ENCODE measurements at places on chromosomes 16 and 17.

- DNase-seq, result no peak
Observed at GRCh38 chr17:79803997-79804855, 7.3 kb upstream of the CBX8 start.

DNA sequence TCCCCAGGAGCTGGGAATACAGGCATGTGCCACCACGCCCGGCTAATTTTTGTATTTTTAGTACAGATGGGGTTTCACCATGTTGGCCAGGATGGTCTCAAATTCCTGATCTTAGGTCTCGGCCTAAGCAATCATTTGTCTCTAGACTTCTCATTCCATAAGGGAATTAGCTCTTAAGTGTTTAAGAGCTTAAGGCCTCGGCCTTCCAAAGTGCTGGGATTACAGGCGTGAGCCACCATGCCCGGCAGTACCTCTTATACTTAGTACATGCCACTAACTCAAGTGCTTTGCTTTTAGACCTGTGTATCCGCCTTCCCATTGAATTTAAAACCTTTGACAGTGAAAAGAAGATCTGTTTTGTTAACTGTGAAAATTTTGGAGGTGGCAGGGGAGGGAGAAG, 16.6 kb upstream of the IL21R start:
- no peak for DNase-seq

- no peak for DNase-seq
Observed at GRCh38 chr17:4548721-4549531, 6.3 kb downstream of the MYBBP1A start.

GRCh38 chr17:72700226-72700625, 392.3 kb downstream of the SLC39A11 start:
- no peak for DNase-seq

GRCh38 chr16:54928016-54928356, 2.7 kb upstream of the IRX5 start:
- DNase-seq, result no peak

GRCh38 chr17:81966343-81967243, 5.6 kb upstream of the NOTUM start:
- peak; percentile 44 for DNase-seq

- no peak for DNase-seq
Observed at GRCh38 chr17:55664287-55664686, 58.4 kb downstream of the TMEM100 start.

DNA sequence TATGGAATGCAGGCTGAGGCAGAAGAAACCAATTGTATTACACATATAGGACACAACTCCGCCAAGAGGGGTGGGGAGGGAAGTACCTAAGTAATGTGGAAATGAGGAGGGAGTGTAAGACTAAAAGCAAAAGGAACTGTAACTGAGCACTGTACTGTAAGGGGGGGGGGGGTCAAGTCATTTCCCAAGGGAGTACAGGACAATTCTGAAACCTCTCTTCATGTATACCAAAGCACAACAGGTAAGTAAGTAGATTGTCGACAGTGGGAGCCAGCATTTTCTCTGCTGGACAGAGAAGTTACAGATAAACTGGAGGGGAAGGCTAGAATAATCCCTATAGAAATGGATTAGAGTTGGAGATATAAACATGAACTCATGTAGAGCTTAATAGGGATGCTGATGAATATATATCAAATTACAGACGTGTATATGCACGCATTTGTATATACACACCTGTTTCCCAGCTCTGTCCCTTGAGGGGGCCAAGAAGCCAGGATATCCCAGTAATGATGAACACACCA, 6.4 kb downstream of the USP22 start:
- DNase-seq, result peak; percentile 50

GRCh38 chr16:66851166-66851964, 7.2 kb downstream of the CA7 start:
- no peak for DNase-seq

GRCh38 chr17:74840989-74841666, 18.6 kb downstream of the GRIN2C start:
- peak; percentile 40 for DNase-seq

GRCh38 chr17:40632216-40632615, 15.4 kb downstream of the SMARCE1 start:
- no peak for DNase-seq

DNA sequence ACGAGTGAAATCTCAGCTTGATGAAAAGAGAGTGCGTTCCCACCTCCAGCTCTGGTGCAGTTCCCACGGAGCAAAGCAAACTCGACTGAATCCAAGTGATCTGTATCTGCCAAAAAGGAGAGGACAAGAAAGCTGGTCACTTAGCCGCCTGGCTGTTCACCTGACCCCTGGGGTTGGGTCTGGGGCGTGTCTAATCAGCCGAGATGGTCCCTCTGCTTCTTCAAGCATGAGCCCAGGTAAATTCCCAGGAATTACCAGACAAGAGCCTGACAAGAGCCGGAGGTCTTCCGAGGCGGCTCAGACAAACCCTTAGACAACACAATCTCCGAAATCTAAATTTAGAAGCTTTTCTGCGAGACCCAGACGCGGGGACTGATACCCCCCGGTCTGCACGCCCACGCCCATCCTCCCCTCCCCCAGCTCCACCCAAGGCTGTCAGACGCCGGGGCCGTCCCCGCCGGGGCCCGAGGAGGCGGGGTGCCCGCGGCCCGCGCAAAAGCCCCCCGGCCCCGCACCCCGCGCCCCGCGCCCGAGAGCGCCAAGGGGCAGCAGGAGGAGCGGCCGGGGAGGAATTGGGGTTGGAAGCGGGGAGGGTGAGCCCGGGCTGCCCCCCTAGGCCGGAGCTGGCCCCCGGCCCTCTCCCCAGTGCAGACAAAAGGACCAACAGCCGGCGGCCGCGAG, 674 bp downstream of the ZNF821 start:
- DNase-seq, result no peak

DNA sequence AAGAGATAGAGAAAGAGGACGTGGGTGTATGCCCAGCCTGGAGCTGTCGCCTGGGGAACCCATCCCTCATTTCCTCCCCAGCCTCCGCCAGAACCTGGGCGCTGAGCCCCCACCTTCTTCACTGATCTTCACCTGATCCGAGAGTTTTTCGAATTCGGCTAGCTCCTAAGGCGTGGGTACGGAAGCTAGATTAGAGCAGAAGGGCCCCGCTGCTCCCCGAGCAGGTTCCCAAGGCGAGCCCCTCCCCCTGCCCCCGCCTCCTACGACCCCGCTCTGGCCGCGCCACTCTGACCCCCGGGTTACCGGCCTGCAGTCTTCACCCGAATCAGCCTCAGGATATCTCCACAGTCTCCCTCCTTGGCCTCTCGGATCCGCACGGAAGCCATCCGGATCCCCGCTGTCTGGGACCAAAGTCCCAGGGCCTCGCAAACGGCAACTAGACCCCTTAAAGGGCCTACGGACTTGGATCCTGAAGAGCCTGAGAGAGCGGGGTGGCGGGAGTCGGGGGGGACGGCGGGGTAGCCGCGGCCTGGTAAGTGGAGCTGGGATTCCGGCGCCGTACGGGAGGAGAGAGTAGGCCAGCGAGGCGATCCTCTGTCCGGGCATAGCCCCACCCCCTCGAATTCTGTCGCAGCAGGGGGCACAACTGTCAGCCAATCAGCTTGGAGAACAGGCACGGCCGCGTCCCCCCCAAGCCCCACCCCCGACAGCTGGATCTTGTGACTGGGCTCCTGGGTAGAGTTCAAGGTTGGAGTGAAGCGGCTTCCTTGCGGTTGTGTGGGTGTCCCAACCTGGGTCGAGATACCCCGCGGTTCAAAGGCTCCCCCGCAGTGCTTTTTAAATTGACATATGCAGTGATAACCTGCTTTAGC, at the start of gene SAT2:
Gene SAT2, minus strand, starts transcription at position 572 of the 872 bp plus-strand sequence. Its CDS starts 186 bp downstream, at position 386.
- peak; percentile 96 for DNase-seq

- DNase-seq, result peak; percentile 12
Observed at GRCh38 chr16:22424161-22424937, 49.9 kb upstream of the CDR2 start.

DNA sequence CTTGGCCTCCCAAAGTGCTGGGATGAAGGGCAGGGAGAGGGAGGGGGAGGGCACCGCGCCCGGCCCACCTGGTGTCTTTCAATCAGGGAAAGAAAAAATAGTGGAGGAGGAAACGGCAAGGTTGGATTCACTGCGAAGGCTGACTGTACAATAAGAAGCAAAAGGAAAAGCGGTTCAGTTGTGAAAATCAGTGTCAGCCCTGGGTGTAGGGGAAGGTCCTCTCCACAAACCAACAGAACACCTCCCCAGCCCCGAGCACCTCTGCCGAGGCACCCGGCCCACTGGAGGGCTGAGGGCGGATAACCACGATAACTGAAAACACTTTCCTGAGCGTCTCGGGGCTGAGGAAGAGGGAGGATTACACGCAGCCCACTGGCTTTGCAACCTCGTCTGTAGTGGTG, 1.4 kb upstream of the SPG7 start:
- DNase-seq, result no peak

GRCh38 chr17:34220752-34221395, 34.2 kb upstream of the CCL2 start:
- DNase-seq, result peak; percentile 41

- no peak for DNase-seq
Observed at GRCh38 chr17:2481760-2482159, 29.9 kb downstream of the METTL16 start.

GRCh38 chr17:74971842-74972106, 785 bp downstream of the HID1 start:
- no peak for DNase-seq

- DNase-seq, result peak; percentile 56
Observed at GRCh38 chr17:38415250-38416194, 12.7 kb upstream of the ARHGAP23 start.

- peak; percentile 71 for DNase-seq
Observed at GRCh38 chr17:17416400-17417360, 60.1 kb upstream of the MED9 start.

GRCh38 chr16:2036200-2036966, 9.7 kb downstream of the NHERF2 start:
- no peak for DNase-seq

DNA sequence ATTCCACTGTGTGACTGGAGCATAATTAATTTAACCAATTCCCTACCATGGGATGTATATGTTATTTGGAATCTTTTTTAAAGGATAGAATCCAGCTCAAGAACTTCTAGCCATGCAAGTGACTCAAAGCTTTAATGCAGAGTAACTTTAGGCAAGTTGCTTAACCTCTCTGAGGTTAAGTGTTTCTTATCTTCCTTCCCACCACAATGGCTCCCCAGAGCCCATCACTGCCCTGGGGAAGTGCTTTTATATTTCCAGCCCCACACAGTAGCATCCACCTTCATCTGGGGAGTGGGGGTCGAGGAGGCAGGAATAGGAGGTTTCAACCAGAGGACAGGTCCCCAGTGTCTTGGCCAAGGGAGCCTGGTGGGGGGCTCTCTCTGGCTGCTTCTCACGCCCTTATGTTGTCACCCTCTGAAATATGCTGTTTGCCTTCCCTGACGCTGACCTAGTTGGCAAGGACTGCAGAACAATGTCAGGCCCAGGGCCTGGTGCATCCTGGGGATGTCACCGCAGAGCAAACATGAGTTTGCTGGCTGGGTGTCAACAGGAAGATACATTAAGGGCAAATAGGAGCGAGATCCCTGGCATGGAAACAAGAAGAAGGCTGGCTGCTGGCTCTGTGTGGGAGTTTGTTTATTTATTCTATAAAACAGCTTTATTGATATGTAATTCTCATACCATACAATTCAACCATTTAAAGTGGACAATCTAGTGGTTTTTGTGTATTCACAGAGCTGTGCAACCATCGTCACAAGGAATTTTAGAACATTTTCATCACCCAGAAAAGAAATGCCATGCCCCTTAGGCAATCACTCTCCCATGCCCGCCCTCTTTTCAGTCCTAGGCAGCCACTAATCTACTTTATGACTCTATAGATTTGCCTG, 46.6 kb upstream of the WSB1 start:
- DNase-seq, result peak; percentile 92

DNA sequence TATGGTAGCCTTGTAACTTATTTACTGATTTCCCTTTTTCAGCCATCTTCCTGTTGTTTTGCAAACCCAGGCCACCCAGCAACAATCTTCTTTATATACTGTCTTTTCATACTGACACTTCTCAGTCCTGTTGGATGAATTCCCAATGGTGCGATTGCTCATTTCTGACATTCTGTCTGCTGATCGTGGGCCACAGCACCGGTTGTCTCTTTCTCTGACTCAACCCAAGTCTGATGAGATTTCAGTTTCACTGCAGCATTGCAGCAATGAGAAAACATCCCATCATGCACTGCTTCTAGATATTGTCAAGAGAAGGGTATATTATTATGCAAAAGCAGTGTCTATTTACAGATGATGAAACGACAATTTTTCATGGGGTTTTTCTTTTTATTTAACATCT, 349.2 kb upstream of the HSBP1 start:
- DNase-seq, result peak; percentile 83

DNA sequence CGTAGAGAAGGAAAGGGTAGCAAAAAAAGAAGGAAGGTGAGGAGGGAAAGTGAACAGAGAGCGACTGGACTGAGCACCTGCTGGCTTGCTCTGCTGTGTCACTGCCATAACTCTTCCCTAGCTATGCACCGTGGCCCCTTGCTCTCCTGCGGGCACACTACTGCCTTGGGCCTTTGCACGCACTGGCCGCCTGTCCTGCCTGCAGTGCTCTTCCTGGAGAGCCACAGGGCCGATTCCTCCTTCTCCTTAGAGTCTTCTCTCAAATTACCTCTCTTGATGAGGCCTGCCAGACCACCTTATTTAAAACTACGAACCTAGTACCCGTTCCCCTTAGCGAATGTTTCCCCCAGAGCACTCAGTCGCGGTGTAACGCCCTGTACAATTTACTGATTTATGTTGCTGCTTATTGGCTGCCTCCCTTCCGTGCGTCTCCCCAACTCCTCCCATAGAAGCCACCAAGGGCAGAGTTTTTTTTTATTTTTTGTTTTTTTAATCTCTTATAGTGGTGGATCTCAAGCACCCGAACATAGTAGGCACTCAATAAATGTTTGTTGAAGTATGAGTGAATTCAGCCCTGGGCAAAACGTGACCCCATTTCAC, 70.3 kb downstream of the RAI1 start:
- no peak for DNase-seq

DNA sequence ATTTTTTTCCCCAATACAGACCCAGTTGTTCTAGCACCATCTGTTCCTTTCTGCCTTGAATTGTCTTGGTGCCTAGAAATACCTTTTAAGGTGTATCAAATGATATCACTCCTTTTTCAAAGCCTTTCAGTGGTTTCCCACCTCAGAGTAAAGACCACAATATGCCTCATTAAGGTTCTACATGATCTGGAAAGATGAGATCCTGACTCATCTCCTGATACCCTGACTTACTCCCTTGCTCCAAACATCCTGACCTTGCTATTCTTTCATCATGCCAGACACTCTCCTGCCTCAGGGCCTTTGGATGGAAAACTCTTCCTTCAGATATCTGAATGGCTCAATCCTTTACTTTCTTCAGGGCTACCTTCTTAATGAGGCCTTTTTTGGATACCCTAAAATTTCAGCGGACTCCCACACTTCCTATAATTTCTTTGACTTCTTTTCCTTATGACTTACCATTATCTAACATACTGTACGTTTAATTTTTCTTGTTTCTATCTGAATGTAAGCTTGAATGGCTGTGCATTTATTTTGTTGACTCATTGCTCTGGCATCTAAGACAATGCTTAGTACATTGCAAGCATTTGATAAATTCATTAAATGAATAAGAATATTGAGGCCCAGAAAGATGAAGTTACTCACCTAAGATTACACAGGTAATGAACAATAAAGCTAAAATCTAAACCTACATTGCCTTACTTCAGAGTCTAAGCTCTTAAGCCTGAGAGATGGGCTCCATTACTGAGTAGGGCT, 19.2 kb downstream of the FLOT2 start:
- peak; percentile 11 for DNase-seq
